Upper lobe of left lung (tissue), 6 donors: ENCODE measurements at places on chromosomes 2 and 18.

- DNase-seq: no peak
These were observed 125.4 kb downstream of the OSBPL1A start for GRCh38 chr18:24272229-24272525.

- no peak for DNase-seq
These were observed 78.4 kb upstream of the ATG16L1 start for GRCh38 chr2:233173115-233173514.

- no peak for DNase-seq
These were observed 95.2 kb downstream of the CAMKMT start for GRCh38 chr2:44456946-44457345.

- no peak for DNase-seq
These were observed 167.3 kb upstream of the HS6ST1 start for GRCh38 chr2:128485761-128486639.

DNA sequence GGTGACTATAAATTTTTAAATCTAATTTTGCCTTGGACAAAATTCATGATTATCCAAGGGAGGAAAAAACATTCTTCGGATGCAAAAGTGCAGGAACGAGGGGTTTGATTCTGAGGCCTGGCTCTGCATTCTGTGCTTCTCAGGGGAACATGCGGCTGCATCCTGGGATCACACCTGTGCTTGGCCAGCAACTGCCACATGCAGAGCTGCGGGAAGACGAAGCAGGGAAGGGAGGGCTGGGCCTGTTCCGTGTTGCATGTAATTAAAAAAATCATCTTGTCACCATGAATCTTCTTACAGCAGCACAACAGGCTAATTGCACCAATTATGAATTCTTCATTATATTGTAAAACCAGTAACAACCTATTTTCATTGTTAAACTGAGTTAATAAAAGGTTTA, 158.0 kb upstream of the ALKAL2 start:
- no peak for DNase-seq

GRCh38 chr2:70280242-70280798, 13.2 kb downstream of the SNRPG start:
- no peak for DNase-seq

DNA sequence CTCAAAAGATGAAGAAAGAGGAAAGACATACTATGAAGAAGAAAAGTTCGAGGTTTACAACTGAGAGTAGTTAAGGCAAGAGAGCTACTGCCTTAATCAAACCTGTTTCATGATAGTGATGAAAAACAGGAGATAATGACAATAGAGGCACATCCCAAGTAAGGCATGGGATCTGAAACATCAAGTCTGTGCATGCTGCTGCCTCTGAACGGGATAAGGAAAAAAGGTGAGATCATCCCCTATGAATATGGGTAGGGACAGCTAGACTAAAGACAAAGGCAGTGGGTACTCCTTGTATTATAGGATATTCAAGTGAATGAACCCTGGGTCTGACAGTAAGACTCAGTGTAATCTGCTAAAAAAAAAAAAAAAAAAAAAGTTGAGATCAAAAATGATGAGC, 3.0 kb downstream of the EXOC6B start:
- DNase-seq: no peak

DNA sequence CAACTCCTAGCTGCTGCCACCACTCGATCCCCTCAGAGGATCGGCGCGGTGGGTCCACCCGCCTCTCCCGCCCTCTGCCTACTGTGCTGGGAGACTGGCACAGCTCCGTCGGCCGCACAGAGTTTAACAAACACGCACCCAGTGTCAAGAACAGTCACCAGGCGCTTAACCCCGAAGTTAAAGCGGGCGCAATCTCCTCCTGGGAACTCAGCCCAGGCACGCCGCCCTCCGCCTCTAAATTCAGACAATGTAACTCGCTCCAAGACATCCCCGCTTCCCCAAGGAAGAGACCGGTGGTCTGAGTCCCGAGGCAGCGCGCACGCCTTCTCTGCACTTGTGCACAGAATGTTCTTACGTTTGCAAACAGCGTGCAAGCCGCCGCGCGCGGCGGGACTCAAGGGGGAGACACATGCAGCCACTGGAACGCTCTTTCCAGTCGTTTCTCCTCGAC, 533 bp downstream of the CXCR4 start:
- peak; percentile 92 for DNase-seq

DNA sequence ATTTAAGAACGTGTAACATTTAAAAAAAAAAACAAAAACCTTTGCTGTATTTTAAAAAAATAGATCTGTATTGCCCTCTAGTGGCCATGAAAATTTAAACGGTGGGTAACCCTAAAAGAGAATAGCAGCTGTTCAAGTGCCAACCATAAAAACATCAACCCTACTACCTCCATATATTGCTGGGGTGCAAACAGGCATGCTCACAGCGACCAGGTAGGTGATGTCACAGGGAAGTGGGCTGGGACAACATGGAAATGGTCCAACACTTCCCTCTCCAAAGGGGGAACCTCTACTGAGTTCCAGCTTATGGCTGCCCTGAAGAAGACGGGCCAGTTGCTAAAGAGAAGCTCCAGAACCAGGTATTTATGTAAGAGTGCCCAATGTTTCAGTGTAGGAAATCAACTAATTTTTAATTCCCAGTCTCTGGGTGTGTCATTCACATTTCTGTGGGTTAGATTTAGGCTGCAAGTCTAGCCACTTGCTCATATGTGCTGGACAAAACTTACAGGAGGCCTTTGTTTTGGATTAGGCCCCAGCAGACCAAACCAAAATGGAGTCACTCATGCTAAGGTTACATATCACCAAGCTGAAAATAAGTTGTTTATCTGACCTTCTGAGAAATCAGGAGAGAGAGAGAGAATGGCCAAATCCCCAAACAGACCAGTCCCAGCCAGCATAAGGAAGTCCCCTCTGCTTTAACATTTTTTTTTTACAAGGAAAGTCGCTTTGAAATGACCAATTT, 54.5 kb downstream of the SKA1 start:
- no peak for DNase-seq

DNA sequence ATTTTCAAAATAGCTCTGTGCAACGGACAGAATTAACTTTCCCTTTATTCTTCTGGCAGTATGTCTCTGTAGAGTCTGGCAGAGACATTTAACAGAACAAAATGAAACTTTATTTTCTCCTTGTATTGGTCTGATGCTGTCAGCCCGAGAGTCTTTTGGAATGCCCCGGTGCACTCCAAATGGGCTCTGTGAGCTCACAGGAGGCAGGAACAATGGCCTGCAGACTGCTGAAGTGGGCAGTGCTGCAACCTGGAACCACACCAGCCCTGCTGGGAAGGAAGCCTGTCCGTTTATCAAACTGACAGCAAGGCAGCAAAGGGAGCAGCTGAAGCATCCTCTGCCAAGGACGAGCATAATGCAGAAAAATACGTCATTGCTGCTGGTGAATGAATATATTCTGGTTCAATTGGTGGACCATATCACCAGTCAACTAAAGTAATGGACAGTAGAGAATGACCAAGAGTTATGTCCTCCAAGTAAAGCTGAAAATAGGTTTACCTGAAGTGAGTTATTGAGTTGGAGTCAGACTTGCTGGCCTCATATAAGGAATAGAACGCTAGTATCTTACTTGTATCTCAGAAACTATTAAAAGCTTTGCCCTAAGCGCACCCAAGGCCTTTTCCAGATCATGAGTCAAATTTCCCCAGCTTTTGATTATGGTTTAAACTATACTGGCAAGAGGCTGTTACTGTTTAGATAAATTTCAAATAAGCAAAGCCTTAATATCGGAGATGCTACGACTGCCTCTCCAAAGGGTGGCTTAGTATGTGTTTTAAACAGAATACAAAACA, 207.6 kb upstream of the TANK start:
- no peak for DNase-seq

DNA sequence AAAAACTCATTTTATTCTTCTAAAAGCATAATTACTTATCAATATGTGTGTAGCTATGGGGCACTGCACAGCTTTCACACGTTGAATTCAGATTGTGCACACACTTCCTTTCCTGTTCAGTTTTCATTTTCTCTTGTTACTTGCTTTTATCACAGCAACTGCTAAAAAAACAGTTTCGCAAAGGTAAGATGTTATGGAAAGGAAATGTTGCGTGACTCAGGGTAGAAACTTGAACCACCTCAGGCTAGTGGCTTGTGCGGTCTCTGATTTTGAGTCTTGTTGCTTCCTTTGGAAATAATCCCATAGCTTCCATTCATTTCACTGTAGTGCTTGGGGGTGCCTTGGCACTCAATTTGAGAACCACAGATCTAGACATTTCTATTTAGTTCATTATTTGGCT, 171.9 kb downstream of the FMNL2 start:
- DNase-seq: no peak

DNA sequence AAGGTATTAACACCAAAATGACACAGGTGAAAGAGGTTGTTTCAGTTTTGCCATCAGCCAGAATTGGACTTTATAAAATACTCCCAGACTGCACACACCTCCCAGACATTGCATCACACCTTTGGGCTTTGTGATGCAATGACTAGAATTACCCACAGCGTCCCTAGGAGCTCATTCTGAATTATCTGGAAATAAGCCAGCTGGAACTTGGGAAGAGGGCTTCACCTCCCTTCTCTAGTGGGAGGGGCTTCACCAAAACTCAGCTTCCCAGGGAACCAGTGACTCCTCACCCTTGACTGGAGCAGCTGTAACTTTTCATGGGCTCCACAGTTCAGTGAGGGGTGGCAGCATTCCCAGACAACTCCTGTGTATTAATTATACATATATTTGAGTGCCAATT, 83.1 kb upstream of the BZW1 start:
- no peak for DNase-seq

GRCh38 chr2:29238497-29238896, 123.3 kb downstream of the CLIP4 start:
- DNase-seq: no peak

- no peak for DNase-seq
These were observed 204.3 kb upstream of the ZC3H15 start for GRCh38 chr2:186281726-186282125.

- no peak for DNase-seq
These were observed 197.6 kb downstream of the BCL11A start for GRCh38 chr2:60355849-60356261.

DNA sequence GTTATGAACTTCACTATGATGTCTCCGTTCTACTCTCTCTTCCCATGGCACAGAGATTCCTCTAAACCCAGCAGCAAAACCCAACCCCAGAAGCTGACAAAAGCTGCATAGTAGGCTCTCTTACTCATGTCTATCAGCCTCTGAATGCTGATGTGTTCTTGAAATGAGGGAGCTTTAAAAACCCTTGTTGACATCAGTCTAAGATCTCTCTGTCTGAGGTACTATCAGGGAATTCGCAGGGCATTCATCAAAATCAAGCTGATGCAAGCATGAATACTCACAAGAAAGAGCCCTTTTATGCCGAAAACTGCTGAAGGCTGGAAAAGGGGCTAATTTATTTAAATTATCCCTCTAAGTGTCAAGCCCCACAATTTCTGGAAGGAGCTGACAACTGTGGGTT, 710.6 kb upstream of the FANCL start:
- no peak for DNase-seq
